Muscle of back (tissue), 13 donors: ENCODE measurements at places on chromosomes 1 and 21.

DNA sequence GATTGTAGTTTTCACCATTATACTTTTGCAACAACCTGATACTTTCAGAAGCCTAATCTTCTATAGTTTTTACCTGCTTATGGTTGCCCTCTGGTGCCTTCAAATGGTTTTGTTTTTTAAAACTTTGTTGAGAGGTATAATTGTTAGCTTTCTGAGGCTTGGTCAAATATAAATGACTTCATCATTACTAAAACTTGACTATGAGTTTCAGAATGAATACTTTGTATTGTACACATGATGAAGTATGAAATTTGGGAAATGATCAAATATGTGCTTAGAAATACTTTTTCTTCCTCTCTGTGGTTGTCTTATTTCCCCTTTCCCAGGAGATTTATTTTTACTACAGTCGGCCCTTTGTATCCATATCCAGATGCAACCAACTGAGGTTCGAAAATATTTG, 151.8 kb upstream of the B3GALT2 start:
- no peak for DNase-seq

GRCh38 chr1:106554294-106554693, 502.2 kb upstream of the PRMT6 start:
- no peak for DNase-seq

GRCh38 chr1:62230718-62231117, 36.1 kb downstream of the L1TD1 start:
- peak; percentile 45 for DNase-seq

DNA sequence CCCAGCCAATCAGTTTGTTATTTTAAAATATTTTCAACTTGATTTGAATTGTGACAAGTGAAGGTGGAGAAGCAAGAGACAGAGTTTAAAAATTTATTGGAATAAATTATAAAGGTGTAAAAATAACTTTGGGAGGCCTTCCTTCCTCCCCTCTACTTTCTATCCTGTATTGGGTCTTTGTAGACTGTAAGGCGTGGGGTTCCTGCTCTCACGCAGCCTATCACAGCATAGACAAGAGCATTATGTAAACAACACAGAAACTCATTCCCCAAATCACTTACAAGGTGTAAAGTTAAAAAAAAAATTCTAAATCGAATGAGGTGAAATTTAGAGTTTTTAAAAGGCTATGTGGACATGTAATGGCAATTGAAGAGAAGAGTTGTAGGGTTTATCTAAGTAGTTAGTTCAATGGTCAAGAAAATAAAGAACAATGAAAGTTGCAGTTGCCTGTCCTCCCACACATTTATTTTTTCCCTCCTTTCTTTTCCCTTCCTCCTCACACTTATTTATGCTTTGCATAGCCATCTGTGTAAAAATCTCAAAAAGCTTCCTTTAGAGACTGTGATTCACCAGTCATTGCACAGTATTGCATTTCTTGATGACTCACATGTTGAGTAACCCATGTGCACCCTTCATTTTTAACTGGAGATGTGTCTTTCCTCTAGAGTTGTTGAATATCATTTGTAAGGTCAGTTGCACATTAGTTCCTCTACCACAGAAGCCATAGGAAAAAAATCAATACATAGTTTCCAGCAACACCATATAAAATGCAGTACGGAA, 242.2 kb downstream of the PTPRC start:
- DNase-seq = no peak

- peak; percentile 14 for DNase-seq
Observed at GRCh38 chr1:62070384-62071011, 124.2 kb upstream of the L1TD1 start.

GRCh38 chr1:198978523-198978922, 339.7 kb downstream of the PTPRC start:
- no peak for DNase-seq

GRCh38 chr1:220880362-220880670, 1.1 kb downstream of the HLX start:
- no peak for DNase-seq

DNA sequence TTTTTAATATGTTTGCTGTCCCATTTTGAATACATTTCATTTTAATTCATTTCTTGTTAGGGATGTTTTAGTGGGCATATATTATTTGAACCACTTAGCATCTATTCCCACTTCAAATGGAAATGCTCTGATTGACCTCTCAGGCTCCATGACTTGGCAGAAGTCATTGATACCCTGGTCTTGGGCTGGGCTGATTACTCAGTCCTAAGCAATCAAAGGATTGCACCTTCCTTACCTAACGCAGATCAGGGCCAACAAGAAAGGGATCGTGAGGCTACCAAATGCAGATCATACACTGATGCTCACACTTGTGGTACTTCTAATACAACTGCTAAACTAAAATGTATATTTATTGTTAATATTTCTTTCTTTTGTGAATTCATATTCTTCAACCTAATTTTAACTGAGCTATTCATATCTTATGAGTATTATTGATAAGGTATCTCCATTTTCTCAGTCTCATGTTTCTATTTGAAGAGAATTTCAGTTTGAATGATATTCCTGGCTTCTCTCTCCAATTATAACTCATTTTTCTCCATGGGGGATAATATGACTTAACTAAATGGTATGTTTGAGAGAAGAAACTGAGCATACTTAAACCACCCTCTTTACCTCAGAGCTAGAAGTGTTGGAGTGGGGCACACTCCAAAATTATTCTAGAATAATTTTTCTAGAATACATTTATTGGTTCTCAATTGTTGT, 615.5 kb upstream of the ADAMTS5 start:
- DNase-seq = no peak

GRCh38 chr1:238677567-238677966, 708.8 kb upstream of the CHRM3 start:
- no peak for DNase-seq

GRCh38 chr21:39386899-39387298, 38.0 kb upstream of the HMGN1 start:
- no peak for DNase-seq

- DNase-seq = no peak
Observed at GRCh38 chr1:68087184-68087583, 36.8 kb upstream of the DIRAS3 start.

GRCh38 chr1:3375245-3375644, 79.2 kb upstream of the ARHGEF16 start:
- no peak for DNase-seq

GRCh38 chr1:205792961-205793673, 17.8 kb upstream of the RAB29 start:
- no peak for DNase-seq

- peak; percentile 16 for DNase-seq
Observed at GRCh38 chr21:40819071-40819900, 27.7 kb downstream of the DSCAM start.

DNA sequence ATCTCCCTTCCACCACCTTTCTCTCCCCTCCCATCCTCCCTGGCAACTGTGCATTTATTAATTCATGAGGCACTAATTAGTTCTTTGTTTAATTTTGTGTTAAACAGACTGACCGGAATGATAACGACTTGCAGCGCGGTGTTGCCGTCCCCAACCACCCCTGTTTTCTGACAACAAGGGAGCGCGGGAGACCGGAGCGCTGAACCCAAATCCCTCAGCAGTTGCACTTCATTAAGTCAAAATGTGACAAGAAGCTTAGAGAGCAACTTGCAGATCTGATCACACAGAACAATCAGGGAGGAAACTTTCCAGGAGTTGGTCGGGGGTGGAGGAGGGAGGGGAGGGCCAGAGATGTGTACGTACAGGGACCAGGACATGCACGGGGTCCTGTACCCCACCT, 89.2 kb downstream of the CASZ1 start:
- DNase-seq = no peak

- no peak for DNase-seq
Observed at GRCh38 chr1:181608948-181609347, 125.6 kb downstream of the CACNA1E start.

- no peak for DNase-seq
Observed at GRCh38 chr21:17690078-17690494, 77.4 kb upstream of the BTG3 start.

DNA sequence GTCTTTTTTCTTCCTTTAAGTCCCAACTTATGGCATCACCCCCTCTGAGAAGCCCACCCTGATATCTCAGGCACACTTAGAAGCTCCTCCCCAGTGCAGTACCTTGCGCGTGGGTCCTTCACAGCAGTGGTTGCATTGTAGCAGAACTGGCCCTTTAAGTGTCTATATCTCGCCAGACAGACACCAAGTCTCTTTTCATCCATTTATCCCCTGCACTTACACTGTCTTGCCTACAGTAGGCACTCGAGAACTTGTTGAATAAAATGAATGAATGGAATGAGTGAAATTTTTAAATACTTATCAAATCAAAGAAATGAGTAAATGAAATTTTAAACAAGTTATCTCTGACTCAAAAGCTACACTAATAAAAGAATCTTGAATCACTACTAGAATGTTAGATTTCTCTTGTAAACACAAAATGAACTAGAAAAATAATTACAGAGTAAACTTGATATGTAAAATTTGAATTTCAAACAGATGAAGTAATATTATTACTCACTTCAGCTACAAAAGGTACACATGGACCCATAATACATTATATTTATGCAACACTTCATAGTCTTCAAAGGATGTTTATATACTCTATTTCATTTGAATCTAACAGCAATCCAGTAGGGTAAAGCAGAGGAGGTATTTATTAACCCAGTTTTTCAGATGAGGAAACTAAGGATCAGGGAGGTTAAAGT, 54.7 kb upstream of the MAN1A2 start:
- DNase-seq = no peak

GRCh38 chr1:46034601-46035516, 97.6 kb downstream of the PIK3R3 start:
- no peak for DNase-seq

DNA sequence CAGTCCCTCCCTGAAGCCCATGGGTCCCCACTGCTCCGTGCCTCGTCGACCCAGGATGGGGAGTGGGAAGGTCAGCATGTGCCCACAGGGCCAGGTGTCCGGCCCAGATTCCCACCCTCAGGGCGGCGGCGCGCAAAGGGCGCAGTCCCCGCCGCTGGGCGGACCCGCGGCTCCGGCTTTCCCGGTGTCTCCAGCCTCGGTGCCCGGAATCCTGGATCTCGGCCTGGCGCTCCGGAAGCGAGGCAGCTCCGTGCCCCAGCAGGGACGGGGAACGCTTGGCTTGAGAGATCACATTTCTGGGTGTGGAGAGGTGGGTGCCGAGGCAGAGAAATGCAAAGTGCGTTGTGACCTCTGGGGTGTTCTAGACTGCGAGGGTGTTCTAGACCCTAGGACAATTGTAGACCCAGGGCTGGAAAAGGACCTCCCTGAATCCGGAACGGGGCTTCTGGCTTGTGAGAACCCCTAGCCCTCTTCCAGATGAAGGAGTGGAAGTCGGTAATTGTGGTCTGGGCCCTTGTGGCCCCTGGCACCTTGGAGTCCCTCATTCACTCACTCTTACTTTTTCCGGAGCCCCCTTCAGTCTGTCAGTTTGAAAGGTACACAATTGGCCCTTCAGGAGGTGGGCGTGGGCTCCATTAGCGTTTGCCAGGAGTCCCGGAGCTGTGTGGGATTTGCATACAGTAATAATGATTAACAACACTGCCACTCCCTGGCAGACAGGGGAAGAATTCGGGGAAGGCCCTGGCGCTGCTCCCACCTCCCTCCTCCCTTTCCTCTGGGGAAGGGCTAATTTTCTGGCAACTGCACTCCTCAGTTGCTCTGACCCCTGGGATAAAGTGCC, 1.6 kb upstream of the KCND3 start:
- DNase-seq = peak; percentile 41

- DNase-seq = peak; percentile 55
Observed at GRCh38 chr1:202952818-202953217, 5.3 kb downstream of the ADIPOR1 start.

- no peak for DNase-seq
Observed at GRCh38 chr1:53508991-53509666, 49.9 kb downstream of the DMRTB1 start.

GRCh38 chr1:20931930-20932436, 144.9 kb upstream of the HP1BP3 start:
- no peak for DNase-seq

DNA sequence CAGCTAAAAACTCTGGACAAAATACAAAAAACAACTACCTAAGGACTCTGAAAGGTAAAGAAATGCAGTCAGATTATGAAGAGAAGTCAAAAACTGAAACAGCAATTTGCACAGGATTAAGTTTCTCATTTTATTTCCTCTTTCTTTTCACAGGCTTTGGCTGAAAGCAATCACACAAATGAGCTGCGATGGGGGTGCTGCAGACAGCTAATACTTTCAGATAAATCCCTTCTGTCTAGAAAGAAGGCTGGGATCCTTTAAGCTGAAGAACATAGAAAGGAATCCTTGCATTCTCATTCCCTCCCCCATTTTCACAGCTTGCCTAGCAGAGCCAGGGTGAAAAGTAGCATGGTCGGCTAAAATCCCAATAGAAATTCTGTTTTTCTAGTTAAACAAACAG, 32.0 kb upstream of the PRDX6 start:
- no peak for DNase-seq

DNA sequence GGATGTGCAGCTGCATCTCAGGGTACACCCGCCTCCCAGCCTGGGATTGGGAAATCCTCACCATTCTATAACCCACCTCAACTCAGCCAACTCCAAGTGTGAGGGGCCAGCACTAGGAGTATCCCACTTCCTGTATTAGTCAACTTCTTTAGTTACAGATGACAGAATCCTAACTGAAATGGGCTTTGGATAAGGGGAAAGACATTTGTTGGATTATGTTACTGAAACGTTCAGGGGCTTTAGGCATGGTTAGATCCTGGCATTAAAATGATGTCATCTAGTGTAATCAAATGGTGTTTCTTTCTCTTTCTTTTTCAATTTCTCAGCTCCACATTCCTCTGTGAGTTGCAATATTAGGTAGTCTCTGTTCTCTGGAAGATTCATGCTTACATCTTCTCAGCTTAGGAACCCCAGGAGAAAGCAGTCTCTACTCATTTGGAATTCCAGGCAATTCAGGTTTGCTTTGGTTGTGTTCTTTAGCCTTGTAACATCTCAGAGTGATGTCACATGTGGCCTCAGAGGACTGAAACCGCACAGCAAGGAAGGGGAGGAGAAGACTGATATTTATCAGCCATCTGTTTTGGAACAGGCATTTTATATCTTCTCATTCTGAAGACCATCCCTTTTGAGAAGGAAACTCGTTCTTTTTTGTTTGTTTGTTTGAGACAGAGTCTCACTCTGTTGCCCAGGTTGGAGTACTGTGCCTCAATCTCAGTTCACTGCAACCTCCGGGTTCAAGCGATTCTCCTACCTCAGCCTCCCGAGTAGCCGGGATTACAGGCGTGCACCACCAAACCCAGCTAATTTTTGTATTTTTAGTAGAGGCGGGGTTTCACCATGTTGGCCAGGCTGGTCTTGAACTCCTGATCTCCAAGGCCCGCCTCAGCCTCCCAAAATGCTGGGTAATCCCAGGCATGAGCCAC, 18.9 kb upstream of the TMEM54 start:
- DNase-seq = peak; percentile 53

- DNase-seq = peak; percentile 31
Observed at GRCh38 chr1:215007880-215008279, 74.7 kb upstream of the KCNK2 start.

- DNase-seq = no peak
Observed at GRCh38 chr1:94024104-94024792, 96.7 kb downstream of the ABCA4 start.

GRCh38 chr1:241738284-241739078, 86.4 kb downstream of the WDR64 start:
- DNase-seq = no peak
